ENCODE measurements at places on chromosomes 13 and 19.

DNA sequence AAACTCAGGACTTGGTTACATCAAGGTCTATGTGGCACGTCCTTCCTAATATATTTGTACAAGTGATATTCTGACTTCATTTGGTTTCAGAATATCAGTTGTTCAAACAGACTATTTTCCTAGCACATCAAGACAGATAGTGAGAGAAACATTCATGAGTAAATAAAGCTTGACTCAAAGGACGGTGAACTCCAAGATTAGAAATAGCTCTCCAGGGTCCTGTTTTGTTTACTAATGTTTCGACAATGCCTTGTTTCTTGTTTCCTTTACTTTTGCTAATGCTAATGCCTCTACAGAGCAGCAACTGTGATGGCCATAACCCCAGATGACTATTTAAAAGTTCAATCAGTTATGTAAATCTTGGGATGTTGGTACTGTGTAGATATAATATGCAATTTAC lies 313.9 kb downstream of the KLF12 start:
- no peak for DNase-seq

GRCh38 chr19:42394751-42395150 lies 4.7 kb upstream of the CNFN start:
- no peak for DNase-seq

DNA sequence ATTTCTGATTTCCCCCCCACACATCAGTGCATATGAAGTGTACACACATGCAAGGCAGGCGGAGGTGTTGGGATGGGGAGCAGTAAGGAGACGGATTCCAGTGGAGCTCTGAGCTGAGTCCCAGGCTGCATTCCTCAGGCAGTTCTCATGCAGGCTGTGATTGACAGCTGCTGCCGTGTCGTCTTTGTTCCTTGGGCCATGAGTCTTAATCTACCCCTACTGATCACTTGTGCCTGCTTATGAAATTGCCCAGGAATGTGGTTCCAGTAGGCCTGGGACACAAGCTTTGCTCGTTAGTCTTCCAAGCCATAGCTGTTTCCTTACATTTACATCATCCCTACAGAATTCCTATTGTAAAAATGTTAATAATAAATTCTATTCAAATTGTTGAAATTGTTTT lies 1241.9 kb downstream of the UQCRFS1 start:
- DNase-seq, result no peak

DNA sequence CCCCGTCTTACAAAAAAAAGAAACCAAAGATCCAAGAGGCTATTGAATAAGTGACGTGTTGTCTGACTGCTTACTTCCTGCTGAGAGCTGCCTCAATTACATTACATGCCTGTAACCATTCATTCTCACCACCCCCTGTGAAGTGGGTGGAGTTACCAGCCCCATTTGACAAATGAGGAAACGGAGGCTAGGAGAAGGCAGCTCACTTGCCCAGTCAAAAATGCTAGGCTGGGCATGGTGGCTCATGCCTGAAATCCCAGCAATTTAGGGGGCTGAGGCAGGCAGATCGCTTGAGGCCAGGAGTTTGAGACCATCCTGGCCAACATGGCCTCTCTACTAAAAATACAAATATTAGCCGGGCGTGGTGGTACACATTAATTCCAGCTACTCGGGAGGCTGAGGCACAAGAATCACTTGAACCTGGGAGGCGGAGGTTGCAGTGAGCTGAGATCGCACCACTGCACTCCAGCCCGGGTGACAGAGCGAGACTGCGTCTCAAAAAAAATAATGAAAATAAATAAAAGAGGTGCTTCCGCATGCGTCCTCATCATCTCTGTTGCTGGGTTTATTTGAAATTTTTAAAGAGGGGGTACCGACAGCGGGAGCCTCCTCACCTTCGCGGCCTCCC lies 499 bp downstream of the LSM7 start:
- DNase-seq, result peak; percentile 91

- DNase-seq, result no peak
Observed at GRCh38 chr13:44711706-44712105, 135.6 kb upstream of the TSC22D1 start.

DNA sequence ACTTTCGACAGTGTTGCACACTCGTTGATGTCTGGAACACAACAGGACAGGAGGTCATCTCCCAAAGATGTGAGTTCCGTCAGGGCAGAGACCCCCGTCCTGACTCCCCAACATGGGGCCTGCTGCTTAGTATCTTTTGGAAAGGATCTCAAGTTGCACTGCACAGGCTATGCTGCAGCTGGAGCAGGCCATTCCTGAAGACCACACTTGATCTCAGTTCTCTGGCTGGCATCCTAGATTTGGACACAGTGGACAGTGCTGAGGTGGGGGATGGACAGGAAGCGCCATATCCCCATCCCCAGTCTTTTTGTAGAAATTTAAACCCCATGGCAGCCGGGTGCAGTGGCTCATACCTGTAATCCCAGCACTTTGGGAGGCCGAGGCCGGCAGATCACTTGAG lies 5.9 kb downstream of the ADGRE2 start:
- DNase-seq, result no peak

- DNase-seq, result peak; percentile 42
Observed at GRCh38 chr13:42047561-42048341, 697 bp upstream of the DGKH start.

DNA sequence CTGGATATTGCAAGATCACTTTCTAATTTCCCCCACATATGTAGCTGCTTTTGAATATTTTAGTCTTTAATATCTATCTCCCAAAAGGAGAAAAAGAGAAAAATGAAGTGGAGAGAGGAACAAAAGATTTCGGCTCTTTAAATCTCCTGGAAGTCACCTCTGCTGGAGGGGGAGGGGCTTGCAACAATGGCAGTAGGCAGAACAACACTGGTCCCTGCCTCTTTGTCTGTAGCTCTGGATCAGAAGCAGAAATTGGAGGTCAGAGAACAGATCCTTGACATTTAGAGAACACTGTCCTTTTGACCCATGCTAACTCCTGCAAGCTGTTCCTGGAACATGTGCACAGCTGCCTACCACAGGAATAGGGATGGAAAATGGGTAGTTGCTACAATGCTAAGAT lies 86.7 kb upstream of the GPR12 start:
- no peak for DNase-seq

DNA sequence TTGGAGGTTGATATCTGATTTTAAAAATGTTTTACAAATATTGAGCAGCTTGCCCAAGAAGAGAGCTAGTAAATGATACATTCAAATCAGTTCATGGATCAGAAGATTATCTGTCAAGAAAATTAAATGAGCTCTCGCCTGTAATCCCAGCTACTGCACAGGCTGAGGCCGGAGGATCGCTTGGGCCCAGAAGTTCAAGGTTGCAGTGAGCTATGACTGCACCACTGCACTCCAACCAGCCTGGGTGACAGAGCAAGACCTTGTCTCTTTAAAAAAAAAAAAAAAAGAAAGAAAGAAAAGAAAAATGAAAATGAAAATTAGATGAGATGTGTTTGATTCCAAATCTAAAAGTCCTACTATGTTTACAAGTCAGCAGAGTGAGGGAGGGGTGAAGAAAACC lies 2.4 kb downstream of the SPART start:
- no peak for DNase-seq

- DNase-seq, result no peak
Observed at GRCh38 chr13:88601949-88602348, 930.8 kb downstream of the SLITRK5 start.

GRCh38 chr13:33258808-33259193 lies 26.8 kb downstream of the STARD13 start:
- no peak for DNase-seq

- DNase-seq, result peak; percentile 74
Observed at GRCh38 chr19:3304871-3305423, 61.4 kb upstream of the NFIC start.

- DNase-seq, result no peak
Observed at GRCh38 chr13:33119022-33119781, 103.0 kb downstream of the KL start.

DNA sequence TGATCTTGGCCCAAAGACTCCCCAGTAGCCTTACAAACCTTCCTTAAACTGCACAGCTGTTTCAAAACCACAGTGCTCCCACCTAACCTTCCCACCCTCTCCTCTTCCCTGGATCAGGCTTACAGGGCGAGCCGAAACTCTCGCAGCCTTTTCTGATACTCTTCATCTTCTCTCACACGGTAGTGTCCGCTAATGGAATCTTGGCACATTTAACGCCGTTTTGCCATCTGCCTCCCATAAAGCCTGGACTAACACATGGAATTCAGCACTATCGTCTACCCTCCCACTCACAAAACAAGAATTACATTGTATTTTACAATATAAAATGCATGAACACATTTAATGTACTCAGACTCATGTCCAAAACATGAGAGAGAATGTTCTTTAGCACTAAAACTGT lies 135.9 kb downstream of the RAP2A start:
- no peak for DNase-seq

- no peak for DNase-seq
Observed at GRCh38 chr19:7976461-7976860, 29.0 kb downstream of the ELAVL1 start.

GRCh38 chr19:782878-783668 lies 14.2 kb upstream of the PTBP1 start:
- no peak for DNase-seq

- no peak for DNase-seq
Observed at GRCh38 chr19:46287585-46287984, 9.3 kb upstream of the HIF3A start.

GRCh38 chr19:17103177-17103576 lies 27.6 kb downstream of the MYO9B start:
- DNase-seq, result peak; percentile 23

GRCh38 chr13:93108111-93108601 lies 118.5 kb upstream of the GPC6 start:
- no peak for DNase-seq

GRCh38 chr13:78881054-78881453 lies 222.1 kb upstream of the OBI1 start:
- DNase-seq, result no peak
